ENCODE measurements at places on chromosomes 12 and 14. TPM values are rescaled to one million over a fixed set of nuclear protein-coding genes. Genes with fewer than 3 reads are reported as not detected.

PARP11 gene
- total RNA-seq: 27.2 TPM

NFATC4 gene
- 9.4 TPM for total RNA-seq

TGFB3 gene
- 3.1 TPM for total RNA-seq

TXNRD1 gene
- 77.3 TPM for total RNA-seq

APOLD1 gene
- total RNA-seq: 0.75 TPM

SLC4A8 gene
- total RNA-seq: 5.8 TPM

MYF6 gene
- not detected for total RNA-seq

ENDOU gene
- 0.37 TPM for total RNA-seq

RHOJ gene
- total RNA-seq: not detected

RPL10L gene
- total RNA-seq: not detected

GALNT8 gene
- total RNA-seq: 1.5 TPM

SLC39A5 gene
- total RNA-seq: 1.00 TPM

METTL17 gene
- total RNA-seq: 94.7 TPM

TSPAN8 gene
- total RNA-seq: not detected

C12orf54 gene
- not detected for total RNA-seq

SLC11A2 gene
- 32.3 TPM for total RNA-seq

TEX52 gene
- total RNA-seq: not detected

GAS2L3 gene
- total RNA-seq: 0.07 TPM

APOF gene
- not detected for total RNA-seq

TRIM9 gene
- total RNA-seq: 0.24 TPM

ITGA7 gene
- 1.4 TPM for total RNA-seq

MAP3K9 gene
- total RNA-seq: 9.0 TPM

TESPA1 gene
- total RNA-seq: 35.5 TPM

PRIMA1 gene
- not detected for total RNA-seq

SOCS2 gene
- 2.3 TPM for total RNA-seq

C1S gene
- total RNA-seq: 1.6 TPM

RNASE1 gene
- not detected for total RNA-seq

RNF212B gene
- not detected for total RNA-seq

GDF3 gene
- total RNA-seq: not detected

NELL2 gene
- total RNA-seq: 0.10 TPM

GZMB gene
- 2.9 TPM for total RNA-seq
